ENCODE measurements at places on chromosomes 2 and 18.
A peak's percentile ranks its signal among the peaks of the same experiment; 100 is the strongest.

GRCh38 chr2:119230219-119231185 lies 6.9 kb downstream of the STEAP3 start:
- peak; percentile 71 for DNase-seq

DNA sequence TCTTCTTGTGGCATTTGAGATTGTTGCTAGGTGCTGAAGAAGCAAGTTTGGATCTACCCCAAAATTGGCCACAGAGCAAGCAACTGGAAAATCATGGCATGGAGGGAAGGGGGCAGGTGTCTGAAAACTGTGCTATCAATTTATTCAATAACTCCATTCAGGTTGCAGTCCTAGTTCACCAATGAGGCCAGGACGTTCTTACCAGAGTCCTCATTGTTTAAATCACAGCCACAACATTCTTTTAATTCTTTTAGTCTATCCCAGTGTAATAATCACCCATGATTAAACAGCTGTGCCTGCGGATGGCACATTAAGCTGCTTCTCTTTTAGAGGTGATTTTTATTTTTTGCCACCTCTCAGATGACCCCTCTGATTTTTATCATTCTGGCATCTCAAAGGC lies 103.5 kb downstream of the ANKRD44 start:
- no peak for DNase-seq

DNA sequence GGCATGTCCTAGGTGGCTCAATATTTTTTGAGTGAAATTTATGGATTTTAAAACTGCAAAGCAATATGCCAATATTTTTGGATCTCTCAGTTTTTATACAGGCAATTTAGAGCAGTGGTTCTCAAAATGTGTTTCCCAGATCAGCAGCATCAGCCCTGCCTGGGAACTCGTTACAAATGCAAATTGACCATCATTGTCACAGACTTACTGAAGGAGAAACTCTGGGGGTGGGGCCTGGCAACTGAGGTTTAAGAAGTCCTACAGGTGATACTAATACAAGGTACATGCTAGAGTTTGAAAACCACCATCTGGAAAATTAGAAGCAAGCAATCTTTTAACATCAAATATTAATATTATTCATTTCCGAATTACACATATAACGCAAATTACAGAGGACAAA lies 215.6 kb upstream of the PID1 start:
- DNase-seq: no peak

GRCh38 chr18:70374154-70374553 lies 85.3 kb downstream of the SOCS6 start:
- DNase-seq: no peak

DNA sequence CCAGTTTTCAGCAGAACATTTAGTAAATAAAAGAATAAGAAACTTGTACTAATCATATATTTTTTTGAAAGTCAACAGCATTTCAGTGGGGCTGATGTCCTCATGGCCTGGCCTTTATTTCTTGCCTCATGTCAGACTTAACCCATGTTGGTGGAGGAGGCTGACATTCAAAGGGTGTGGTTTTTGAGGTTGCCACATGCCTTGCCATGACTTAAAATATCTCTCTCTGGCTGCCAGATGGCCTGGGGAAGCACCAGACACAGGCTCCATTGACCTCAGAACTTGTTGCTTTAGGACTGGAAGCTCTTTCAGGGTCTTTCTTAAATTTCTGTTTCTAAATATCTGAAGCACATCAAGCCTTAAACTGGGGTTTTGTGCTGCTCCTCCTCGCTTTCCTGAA lies 32.5 kb upstream of the CD28 start:
- peak; percentile 53 for DNase-seq

DNA sequence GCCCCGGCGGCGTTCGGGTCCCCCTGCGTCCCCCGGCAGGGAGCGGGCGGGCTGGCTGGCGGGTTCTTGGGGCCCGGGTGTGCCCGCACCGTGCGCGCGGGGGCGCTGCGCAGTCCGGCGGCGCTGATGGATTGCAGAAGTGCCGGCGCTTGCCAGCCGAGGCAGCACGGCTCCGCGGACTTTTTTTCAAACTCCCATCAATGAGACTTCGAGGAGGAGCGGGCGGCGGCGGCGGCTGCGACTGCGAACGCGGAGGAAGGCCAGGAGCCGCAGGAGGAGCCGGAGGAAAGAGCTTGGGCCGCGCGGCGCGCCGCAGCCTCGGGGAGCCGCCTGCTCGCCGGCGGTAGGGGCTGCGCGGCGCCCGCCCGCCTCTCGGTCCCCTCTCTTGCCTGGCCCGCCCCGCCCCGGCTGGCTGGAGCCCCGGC lies at the start of gene GLI2:
Gene GLI2, plus strand, starts transcription at position 123 of the 425 bp plus-strand sequence. CDS start 61,453 bp downstream, outside the sequence.
- DNase-seq: peak; percentile 89

Data from mesenchymal stem cell (in vitro differentiated cells and primary cell).